ENCODE measurements at places on chromosomes 5 and 9.

GRCh38 chr5:133499895-133500294 lies 112.4 kb downstream of the FSTL4 start:
- DNase-seq = no peak

DNA sequence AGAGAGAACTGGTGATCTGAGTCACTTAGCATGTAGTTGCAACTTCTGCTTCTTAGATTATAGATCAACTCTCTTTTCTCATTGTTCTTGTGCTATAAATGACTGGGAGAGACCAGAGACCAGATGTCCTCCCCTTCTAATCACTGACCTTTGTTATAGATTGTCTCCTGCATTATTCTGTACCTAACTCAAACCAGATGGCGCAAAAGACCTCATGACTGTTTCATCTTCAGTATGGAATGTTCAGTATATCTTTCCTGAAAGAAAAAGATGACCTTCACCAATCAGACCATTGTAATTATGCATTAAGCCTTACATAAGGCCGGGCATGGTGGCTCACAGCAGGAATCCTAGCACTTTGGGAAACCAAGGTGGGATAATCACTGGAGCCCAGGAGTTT lies 30.5 kb upstream of the ADAM19 start:
- DNase-seq = no peak

DNA sequence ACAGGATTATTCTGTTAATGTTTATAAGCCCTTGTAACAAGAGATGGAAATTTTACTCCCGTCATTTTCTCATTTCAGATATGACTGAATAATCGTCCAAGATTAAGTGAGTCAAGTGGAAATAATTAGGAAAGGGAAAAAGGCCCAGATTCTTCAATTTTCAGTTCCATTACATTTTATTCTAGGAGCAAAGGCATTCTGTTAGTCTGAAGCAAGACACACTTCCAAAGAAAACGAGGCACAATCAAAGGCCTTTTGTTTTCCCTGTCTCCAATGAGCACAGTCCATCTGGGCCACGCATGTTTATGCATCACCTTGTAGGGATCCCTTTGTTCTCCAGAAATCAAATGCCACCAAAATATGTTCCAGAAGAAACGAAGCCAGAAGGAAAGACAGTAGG lies 382.9 kb upstream of the RFX3 start:
- no peak for DNase-seq

DNA sequence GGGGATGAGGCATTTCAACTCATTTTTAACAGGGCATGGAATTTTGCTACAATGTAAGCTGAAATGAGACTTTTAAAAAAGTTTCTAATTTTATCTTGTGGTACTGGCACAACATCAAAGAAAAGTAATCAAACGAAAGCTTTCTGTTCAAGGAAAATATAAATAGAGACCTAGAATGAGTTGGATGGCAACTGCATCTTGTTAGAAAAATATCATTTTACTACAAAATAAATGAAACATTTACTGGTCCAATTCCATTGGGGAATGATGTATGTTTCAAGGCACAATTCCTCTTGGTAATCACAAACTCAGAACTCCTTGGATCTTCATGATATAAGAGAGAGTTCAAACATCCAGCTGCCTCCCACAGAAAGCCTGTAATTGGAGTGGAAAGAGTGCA lies 102.8 kb downstream of the HMHB1 start:
- no peak for DNase-seq

DNA sequence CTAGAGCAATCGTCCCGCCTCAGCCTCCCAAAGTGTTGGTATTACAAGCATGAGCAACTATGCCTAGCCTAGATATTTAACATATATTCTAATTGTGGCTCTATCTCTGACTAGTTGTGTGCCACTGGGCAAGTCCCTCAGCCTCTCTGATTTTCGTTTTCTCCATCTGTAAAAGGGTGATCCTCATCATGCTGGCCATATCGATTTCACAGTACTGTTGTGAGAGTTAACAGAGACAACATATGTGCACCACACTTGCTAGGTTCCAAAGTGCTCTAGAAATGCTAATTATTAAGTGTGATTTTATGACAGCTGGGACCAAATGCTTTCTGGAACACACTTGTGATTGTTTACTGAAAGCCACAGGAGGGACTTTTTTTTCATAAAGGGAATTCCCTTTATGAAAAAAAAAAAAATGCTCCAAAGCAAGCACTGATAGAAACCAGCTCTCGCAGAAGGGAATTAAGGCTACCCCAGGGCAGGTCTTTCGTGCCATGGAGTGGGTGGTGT lies 78.5 kb upstream of the EPB41L4B start:
- DNase-seq = no peak

- no peak for DNase-seq
Measured at GRCh38 chr9:123358181-123358905, 2.3 kb downstream of the CRB2 start.

- DNase-seq = no peak
Measured at GRCh38 chr9:94167376-94167890, 83.2 kb downstream of the PTPDC1 start.

- no peak for DNase-seq
Measured at GRCh38 chr9:109733690-109734089, 46.3 kb upstream of the PALM2AKAP2 start.

DNA sequence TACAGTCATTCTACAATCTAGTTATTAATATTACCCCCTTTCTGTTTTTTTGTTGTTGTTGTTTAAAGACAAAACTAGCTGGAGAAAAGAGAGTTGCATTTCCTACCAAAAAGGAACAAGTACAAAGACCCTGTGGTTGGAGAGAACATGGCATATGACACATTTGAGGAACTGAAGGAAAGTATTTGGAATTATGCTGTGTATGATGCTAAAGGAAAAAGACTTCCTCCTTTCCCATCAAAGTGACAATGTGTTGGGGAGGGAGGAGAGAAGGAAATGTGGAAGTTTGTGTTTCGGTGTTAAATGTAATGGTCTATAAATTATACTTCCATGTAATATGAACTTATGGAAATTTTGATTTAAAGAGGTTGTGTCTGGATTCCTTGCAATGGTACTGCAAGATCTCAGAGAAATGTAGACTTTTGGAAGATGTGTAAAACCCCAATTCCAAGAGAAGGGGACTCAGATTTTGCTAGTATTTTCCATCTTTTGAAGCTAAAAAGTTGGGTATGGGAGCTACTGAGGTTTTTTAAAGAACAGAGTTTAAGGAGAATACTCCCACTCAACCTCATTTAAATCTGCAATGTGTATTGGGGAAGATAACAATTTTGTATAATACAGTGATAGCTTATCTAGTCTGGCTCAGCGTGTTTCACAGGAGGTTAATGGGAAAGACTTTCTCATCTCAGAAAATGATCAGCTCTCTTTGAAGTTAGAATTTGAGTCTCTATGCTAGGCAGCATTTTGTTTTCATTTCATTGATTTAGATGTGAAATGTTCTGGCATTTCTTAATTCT lies 15.4 kb upstream of the TNFSF8 start:
- DNase-seq = no peak

- DNase-seq = no peak
Measured at GRCh38 chr5:17157916-17158529, 59.4 kb upstream of the BASP1 start.

DNA sequence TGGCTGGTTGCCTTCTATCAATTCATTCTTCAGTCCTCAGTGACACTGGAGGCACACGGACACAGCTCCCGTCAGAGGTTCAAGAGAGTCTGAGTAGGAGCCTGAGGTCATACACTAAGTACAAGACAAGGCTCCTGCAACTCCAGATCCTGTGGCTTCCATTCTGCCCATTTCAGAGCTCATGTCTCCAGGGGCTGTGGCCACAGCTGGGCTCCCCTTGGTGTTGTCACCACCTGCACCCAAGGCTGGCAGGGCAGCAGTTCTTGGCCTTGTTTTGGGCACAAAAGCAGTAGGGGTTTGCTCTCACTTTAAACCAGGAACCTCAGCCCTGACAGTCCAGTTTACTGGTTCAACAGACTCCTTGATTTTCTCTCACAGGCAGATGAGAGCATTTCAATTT lies 189.6 kb downstream of the ICE1 start:
- DNase-seq = no peak

GRCh38 chr9:127204771-127205470 lies 59.7 kb upstream of the GARNL3 start:
- DNase-seq = no peak

GRCh38 chr5:134003064-134003816 lies 1.5 kb downstream of the VDAC1 start:
- no peak for DNase-seq

DNA sequence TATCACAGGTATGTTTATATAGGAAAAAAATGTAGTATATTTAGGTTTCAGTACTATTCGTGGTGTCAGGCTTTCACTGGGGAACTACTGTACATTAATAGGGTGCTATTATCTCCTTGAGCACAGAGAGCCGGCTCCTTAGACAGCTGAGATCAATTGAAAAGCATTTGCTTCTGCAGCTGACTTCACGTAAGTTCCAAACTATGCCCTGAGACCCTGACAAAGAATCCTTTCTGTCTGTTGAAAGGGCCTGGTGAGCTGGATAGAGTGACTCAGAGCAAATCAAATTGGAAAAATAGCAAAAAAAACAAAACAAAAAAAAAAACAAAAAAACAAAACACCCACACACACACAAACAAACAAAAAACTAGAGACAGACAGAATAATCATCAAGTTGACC lies 652.0 kb downstream of the MTRR start:
- DNase-seq = no peak

GRCh38 chr9:78618735-78619134 lies 321.8 kb downstream of the PSAT1 start:
- DNase-seq = no peak

DNA sequence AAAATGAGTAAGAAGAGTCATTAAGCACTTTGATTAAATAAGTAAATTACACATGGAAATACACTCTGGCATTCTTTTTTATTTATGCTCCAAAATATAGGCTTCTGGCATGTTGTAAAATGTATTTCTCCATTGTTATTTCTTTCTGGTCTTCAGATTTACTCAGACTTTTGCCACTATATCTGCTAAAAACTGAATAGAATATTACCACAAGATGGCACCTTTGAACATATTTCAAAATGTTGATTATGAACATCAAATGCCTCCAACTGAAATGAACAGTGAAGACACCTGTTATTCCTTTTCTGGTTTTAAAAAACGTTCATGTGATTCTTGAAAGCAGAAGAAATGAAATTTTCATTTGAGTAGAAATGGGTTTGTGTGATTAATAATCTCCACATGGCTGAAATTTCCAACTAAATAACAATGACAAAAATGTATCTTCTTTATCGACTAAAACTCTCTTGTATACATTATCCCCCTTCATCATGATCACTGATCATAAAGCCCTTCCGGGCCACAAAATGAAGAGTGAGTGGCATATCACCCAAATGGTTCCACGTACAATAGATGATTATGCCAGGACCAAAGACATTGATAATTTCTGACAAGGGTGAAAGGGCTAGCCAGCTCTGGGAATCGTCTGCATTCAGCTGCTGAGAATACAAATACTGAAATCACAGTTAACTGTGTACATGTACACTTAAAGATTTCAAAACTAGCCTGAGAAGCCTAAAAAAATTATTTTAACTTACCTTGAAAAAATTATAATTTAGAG lies 23.8 kb downstream of the TYRP1 start:
- DNase-seq = no peak

- no peak for DNase-seq
Measured at GRCh38 chr5:128228521-128228920, 145.0 kb downstream of the SLC12A2 start.
